Stimulated activated CD4-positive, alpha-beta T cell treated with anti-CD3 and anti-CD28 coated beads, TNF-alpha, amount 100 ng/mL, for 1 hour (primary cell): ENCODE measurements at places on chromosomes 3 and 15.

DNA sequence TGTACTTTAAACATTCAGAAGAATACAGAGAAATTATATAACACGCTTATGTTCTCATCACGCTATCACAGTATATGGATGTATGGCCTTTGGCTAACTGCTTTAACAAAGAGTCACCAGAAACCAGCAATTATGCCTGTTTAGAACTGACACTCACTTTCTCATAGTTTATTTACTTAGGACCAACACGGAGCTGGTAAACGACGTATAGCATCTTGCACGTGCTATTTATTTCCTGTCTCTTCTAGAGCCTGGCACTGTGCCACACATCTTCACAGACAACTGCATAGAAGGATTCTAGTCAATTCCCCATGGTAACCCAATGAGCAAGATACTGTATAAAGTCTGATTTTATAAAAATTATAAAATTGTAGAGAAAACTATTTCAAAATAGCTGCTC lies 43.6 kb downstream of the TBC1D2B start:
- DNase-seq, result no peak

DNA sequence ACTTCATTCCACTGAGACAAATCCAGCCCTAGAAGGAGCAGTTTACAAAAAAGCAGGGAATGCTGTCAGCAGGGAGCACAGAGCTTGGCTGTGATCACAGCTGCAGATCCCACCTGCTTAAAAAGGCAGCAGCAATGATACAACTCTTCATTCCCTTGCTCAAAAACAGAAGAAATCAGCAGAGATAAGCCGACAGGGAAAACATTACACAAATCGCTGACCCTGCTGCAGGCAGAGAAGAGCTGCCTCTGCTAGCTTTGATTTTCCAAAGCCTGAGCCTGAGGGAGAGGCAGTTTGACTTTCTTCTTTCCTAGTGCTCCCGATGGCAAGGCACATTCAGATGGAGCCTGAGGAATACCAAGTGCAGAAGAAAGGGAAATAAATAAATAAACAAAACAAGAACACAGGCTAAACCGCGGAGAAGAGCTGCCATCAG lies 80.2 kb downstream of the SHQ1 start:
- no peak for DNase-seq

DNA sequence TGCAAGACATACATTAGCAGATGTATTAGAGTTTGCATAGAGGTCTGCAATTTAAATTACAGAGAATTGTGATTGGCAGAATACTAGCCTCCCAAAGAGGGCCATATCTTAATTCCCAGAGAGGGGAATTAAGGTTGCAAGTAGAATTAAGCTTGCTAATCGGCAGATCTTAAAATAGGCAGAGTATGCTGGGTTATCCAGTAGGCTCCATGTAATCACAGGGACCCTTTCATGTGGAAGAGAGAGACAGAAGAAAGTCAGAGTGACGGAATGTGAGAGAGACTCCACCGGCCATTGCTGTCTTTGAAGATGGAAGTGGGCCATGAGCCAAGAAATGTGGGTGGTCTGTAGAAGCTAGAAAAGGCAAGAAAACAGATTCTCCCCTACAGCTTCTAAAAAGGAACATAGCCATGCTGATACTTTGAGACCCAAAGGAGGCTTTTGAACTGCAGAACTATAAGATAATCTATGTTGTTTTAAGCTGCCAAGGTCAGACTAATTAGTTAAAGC lies 38.8 kb downstream of the IMPG2 start:
- DNase-seq, result no peak

GRCh38 chr15:34437687-34438086 lies at the start of gene GOLGA8A:
Gene GOLGA8A (minus strand): TSS chr15:34437808. CDS start chr15:34389691, 48,117 bp downstream.
- DNase-seq, result peak; percentile 59

- peak; percentile 42 for DNase-seq
These were observed 2.4 kb downstream of the CIB1 start for GRCh38 chr15:90231028-90232017.

- no peak for DNase-seq
These were observed 50.8 kb upstream of the PRR23E start for GRCh38 chr3:127141921-127142730.

DNA sequence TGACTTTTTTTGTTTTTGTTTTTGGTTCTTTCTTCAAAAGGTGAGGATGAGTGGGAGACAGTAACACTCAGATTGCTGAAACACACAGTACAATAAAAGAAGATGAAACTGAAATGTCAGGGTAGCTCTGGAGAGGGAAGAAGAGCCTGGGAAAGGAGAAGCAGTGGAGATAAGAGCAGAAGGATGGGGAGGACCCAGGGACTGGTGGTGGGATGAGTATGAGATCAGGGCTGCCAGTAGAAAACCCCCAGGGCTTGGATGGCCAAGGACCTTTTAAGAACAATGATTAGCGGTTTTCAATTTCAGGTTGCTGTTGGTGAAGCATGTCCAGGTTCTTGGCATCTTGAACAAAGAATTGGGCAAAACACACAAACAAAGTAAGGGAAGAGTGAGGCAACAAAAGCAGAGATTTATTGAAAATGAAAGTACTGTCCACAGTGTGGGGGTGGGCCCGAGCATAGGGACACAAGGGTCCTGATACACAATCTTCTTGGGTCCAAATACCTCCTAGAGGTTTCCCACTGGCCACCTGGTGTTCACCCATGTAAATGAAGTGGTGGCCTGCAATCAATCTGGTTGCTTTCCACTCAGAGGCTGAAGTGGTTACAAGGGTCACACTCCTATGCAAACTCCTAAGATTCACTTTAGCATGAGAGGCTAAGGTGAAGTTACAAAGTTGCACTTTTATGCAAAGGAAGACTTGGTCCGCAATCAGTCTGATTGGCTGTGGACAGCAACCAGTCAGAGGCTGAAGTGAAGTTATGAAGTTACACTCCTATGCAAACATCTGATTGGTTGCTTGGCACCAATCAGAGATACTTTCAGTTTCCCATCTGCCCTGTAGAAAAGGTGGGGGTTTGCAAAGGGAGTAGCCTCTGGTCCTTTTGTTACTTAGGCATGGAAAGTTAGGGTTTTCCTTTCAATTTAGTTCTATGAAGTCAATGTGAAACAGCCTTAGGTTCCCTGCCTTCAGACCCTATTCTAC lies 26.1 kb upstream of the MFSD1 start:
- no peak for DNase-seq

DNA sequence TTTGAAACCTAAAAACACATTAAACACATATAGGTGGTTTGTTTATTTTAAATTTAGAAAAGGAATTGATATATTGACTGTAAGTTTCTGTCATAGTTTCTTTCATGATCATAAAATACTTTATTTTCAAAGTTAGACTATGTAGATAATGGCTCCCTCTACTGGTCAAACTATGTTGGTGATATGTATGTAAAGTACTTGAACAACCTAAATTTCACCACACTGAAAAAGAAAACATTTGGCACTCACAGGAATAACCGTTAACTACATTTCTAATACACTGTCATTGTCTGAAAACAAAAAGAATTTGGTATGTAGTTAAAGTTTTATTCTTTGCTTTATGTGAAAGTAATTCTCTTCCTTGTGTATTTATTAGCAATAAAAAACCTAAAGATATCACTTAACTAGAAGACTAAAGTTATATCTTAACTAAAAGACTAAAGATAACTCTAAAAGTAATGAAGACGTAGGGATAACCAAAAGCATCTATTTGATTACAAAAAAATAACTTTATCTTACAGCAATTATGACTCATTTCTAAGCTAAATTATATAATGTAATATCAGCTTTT lies 427.5 kb downstream of the VGLL3 start:
- DNase-seq, result no peak

DNA sequence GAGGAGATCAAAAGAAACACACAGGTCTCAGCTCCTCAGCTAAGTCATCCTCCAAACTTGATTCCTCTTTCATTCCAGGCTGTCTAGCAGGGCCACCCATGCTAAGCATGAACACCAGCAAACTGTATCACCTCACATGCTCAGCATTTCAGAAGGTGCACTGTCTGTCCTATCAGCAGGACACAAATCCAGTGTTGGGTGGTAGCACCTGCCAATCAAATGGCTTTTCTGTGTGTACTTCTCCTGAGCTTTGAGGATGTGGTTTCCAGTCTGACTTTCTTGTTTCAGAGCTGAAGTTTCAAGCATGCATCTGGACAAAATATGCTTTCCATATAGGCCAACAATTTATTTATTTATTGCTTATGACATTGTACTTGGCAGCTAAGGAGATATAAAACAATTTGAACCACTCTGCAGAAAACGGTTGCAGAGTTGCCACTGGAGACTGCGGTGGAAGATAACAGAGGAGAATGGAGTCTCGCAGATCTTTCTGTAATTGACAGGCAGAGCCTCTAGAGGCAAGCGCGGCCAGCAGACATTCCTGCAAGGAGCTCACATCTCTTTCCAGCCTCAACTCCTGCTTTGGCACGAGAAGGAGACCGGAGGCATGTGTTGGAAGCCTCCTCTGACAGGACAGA lies 167.1 kb upstream of the WNT5A start:
- DNase-seq, result no peak

- no peak for DNase-seq
These were observed 7.9 kb upstream of the ANO10 start for GRCh38 chr3:43629741-43630140.

DNA sequence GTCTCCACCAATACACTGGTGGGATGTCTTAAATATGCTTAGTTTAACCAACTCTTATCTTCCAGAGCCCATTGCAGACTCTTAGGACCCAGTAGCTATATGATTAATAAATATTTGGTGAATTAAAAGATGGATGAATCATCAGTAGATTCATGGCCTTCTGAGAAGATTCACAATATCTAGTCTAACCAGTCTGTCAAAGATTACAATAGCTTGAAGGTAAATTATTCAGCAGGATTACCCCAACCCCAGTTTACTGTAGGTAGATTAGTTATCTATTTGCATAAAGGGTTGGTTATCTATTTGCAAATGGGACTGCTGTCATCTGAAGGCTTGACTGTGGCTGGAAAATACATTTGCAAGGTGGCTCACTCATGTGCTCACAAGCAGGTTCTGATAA lies 239.4 kb upstream of the THRB start:
- no peak for DNase-seq

- DNase-seq, result no peak
These were observed 78.7 kb downstream of the PLXNA1 start for GRCh38 chr3:127061641-127062040.

DNA sequence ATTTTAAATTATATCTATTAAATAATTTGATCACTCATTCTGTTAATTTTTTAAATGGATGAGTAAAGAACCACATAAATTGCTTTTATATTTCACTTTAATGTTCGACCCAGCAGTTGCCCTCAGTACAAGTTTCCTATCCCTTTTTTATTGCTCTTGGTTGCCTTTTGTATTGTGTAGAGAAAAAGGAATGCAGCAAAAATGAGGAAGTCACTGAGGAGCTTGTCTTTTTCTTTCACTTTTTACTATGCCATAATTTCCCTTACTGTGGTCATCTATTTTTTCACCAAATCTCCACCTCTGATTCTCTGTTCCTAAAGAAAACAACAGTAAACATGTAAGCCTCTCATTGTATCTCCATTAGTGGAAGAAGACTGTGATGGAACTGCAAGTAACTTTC lies 122.7 kb downstream of the B3GALNT1 start:
- DNase-seq, result no peak

GRCh38 chr3:123054931-123055330 lies 11.9 kb upstream of the PDIA5 start:
- no peak for DNase-seq
